Stimulated activated CD4-positive, alpha-beta T cell treated with anti-CD3 and anti-CD28 coated beads, Interleukin-12 subunit alpha, Interleukin-12 subunit beta, amount 100 ng/mL, for 48 hours (primary cell): ENCODE measurements at places on chromosomes 12 and 14.

DNA sequence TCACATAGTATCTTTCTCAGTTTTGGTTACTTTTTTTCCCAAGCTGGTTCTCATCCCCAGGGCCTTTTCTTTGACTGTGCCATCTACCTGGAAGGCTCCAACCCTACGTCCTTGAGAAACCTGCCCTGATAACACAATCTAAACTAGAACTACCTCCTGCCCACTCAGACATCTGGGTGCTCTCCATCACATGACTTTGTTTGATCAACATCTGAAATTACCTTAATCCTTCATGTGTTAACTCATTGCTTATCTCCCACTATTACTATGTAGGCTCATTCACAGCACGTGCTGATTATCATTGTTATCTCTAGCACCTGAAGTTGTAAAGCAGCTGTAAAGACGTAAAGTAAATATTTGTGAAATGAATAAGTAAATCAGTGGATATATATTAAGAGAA, 784.0 kb downstream of the TMTC2 start:
- DNase-seq, result no peak

DNA sequence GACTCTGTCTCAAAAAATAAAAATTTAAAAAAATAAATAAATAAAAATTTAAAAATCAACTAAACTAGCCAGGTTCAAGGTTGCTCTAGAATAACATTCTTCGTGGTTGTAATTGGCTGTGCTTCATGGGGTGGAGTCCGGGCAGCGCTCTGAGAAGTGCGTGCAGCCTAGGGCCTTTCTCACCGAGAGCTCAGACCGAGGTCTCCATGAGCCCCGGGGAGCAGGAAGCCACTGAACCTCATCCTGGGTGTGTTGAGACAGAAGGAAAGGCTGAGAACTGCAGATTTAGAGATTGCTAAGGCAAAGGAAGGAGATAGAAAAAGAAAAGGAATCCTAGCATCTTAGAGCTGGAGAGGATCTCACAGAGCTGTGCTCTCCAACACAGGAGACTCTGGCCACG, 14.7 kb downstream of the P2RX4 start:
- no peak for DNase-seq

- DNase-seq, result no peak
Measured at GRCh38 chr12:27614866-27615265, 81.4 kb upstream of the REP15 start.

DNA sequence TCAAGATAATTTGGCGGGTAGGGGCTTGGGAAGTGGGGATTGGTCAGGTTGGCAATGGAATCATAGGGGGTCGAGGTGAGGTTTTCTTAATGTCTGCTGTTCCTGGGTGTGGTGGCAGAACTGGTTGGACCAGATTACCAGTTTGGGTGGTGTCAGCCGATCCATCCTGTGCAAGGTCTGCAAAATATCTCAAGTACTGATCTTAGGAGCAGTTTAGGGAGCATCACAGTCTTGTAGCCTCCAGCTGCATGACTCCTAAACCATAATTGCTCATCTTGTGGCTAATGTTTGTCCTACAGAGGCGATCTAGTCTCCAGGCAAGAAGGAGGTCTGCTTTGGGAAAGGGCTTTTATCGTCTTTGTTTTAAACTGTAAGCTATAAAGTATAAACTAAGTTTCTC, 868.4 kb downstream of the DIO2 start:
- no peak for DNase-seq

DNA sequence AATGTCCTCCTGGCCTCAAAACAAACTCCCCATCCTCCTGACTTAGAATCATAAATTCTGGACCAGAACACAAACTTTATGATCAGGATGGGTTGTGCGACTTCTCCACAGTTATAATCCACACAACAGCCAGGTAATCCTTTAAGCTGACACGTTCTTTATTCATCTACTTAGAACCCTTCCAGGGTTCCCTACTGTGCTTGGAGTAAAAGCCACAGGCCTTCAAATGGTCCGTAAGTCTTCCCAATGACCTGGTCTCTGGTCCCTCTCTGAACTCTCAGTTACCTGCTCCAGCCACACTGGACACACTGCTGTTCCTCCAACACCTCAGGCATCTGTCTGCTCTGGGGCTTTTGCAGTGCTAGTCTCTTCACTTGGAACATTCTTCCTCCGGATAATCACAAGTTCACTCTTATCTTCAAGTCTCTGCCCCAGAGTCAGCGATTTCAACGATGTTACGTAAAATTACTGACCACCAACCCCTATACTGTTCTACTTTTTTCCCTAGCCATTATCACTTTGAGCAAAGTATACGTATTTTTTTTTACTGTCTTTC, 1.7 kb upstream of the RNASE7 start:
- DNase-seq, result no peak

GRCh38 chr14:50854521-50854920, 17.3 kb upstream of the ABHD12B start:
- no peak for DNase-seq

DNA sequence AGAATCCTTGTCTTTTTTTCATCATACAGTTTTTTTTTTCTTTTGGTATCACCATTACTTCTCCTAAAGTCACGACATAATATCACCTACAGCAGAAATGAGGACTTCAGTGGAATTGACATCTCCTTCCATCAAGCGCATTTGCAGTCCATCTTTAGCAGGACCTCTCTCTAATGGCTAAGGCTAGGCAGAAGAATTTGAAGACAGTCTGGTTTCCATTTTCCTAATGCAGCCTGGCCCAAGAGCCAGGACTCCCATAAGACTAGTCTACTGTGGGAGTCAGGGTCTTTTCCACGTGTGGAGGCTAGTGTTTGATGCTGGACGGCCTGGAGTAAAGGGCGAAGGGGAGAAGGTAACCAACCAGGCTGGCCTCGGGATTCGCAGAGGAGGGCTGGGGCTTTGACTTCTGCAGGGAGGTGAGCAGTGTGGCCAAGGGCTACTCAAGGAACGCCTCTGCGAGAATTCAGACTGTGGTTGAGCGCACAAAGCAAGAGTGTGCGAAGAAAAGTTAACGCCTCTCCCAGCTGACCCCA, 769 bp upstream of the ZNF740 start:
- DNase-seq, result no peak

DNA sequence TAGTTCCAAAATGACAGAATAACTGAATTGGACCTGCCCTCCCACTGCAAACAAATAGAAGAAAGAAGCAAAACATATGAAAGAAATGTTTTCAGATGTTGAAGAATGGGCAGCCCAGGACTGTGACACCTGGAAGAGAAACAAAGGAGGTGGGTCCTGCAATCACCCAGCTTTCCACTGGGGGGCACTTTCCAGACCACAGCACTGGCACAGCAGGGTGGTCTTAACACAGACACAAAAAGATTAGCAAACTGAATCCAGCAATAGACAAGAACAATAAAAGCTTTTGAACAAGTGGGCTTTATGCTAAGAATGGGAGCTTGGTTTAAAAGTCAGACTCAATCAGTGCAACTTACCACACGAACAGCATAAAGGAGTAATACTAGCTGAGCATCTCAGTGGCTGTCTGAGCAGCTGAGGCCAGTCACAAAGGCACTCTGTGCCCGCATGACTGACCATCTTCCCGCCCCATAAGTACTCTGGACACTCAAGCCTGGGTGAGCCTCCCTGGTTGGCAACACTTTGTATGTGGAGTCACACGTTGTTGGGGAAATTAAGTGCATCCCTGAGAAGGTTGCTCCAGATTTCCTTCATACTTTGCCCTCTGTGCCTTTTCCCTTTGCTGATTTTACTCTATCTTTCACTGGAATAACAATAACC, 27.7 kb downstream of the JKAMP start:
- no peak for DNase-seq

DNA sequence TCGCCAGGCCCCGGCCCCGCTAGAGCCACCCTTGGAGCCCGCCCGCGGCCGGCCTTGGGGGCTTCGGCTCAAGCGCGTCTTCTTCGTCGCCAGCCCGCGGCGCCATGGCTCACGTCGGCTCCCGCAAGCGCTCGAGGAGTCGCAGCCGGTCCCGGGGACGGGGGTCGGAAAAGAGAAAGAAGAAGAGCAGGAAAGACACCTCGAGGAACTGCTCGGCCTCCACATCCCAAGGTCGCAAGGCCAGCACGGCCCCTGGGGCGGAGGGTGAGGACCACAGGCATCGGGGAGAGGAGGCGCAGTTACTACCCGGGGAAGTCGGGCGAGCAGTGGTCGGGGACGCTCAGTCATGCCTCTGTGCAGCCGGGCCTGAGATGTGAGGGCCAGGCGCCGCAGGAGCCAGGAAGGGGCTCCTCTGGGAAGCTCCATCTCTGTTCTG, 573 bp downstream of the ARL6IP4 start:
- no peak for DNase-seq

DNA sequence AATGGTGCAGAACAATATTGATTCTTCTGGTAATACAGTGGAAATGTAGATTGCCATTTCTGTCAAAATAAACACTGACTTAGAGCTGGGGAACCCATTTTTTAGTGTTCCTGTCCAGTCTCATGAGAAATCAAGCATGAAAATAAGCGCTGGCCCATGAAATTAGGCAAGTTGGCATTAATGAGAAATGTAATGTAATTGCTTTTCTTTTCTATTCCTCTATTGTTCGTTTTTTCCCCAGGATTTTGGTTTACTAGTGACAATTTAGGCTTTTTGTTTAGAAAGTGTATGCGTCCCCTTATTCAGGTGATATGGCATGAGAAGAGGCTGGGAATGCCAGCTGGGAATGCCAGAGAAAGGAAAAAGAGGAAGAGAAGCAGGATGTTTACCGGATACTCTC, 64.4 kb upstream of the KICS2 start:
- no peak for DNase-seq

DNA sequence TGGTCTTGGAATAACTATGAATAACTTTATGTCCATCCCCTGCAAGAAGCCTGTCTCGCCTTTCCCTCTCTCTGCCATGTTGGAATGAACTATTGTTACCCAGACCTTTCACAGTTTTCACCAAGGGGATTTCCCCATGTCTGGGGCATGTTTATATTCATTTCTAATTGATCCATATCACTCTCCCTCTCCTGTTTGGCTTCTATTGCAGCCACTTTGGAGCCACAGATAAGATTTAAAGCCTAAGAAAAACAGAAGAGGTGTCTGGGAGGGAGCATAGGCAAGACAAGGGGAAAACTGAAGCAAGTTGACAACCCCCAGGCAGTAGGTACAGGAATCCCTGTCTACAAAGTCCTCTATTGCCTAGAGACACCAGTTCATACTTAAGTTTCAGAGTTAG, 41.0 kb upstream of the FOXJ2 start:
- no peak for DNase-seq

- no peak for DNase-seq
Measured at GRCh38 chr14:93027810-93028723, 87.7 kb downstream of the ITPK1 start.

- no peak for DNase-seq
Measured at GRCh38 chr14:33163600-33163999, 224.9 kb downstream of the NPAS3 start.

DNA sequence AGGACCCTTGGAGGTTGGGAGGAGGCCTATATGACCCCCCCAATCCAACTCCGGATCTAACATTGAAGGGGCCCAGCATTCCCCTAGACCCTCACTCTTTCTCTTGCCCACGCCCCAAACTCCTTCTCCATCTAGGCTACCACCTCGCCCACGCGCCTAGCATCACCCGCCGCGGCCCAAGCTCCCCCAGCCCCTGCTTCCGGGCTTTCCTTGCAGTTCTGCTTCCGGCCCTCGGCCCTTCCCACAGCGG, 445 bp downstream of the CERS5 start:
- peak; percentile 53 for DNase-seq

GRCh38 chr12:97127061-97127460, 220.0 kb downstream of the NEDD1 start:
- DNase-seq, result no peak

GRCh38 chr14:51868405-51868804, 8.0 kb downstream of the GNG2 start:
- no peak for DNase-seq

- no peak for DNase-seq
Measured at GRCh38 chr12:84463741-84464495, 448.7 kb downstream of the SLC6A15 start.

DNA sequence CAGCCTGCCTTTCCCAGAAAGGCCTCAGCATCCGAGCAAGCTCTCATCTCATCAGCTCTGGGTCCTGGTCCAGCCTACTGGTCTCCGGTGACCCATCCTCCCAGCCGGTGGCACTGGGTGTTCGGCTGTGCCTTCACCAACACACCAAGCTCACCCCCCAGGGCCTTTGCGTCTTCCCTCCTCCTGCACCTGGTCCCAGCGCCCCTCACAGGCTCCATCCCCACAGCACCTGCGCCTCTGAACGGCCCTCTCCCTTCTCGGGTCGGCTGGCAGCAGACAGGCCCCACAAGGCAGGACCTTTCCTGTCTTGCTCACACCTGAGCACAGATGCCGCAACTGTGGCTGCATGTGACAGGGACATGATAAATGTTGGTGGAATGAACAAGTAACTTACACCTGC, 13.1 kb downstream of the P2RX2 start:
- no peak for DNase-seq

DNA sequence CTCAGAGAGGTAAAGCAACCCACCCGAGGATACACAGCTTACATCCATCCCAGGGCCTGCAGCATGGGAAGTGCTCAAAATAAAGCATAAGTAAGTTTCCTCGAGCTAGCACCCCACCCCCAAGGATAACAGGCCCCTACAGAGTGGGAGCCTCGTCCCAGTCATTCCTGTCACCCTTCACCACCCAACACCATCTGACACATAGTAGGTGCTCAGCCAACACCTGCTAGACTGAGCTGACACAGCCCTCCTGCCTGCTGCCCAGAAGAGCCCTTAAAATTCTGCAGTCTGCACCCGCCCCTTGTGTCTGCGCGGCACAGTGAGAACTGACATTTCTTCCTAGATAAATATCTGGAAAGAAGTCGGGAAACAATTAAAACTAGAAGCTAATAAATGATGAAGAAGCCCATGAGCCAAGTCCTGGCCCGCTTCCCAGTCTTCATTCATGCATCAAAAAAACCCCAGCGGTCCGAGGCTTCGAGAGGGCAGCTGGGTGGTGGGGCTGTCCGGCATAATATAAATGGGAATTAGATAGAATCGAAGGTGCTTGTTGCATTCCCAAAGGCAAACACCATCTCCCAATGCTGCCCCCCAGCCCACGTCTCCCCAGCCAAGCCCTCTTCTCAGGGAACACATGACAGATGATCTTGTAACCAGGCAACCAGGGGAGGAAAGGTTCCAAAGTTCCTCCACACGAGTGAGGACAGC, 76.2 kb downstream of the BCL11B start:
- no peak for DNase-seq

- DNase-seq, result no peak
Measured at GRCh38 chr14:99459481-99460100, 21.1 kb downstream of the SETD3 start.

- no peak for DNase-seq
Measured at GRCh38 chr14:51547701-51548100, 104.0 kb upstream of the FRMD6 start.

DNA sequence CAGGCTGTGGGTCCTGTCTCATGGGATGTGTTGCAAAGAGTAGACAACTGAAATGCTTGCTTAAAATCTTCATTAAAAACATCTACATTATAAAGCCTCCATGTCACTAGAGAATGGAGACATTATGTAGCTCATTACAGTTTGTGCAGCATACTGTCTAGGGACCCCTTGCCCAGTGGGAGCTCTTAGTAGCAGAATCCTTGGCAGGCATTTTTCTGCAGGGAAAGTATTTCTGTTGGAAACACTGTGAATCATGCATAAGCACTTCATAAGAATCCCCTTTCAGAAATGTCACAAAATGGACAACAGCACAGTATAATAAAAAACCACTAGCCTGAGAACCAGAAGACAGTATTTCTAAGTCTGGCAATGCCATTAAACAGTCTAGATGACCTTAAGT, 174.3 kb downstream of the MGAT4C start:
- DNase-seq, result no peak

- no peak for DNase-seq
Measured at GRCh38 chr12:91931111-91931510, 214.5 kb downstream of the BTG1 start.

- DNase-seq, result no peak
Measured at GRCh38 chr14:59356767-59357166, 108.4 kb downstream of the GPR135 start.

GRCh38 chr12:14905269-14906004, 19.8 kb upstream of the MGP start:
- DNase-seq, result no peak
